Stimulated activated CD8-positive, alpha-beta memory T cell treated with anti-CD3 and anti-CD28 coated beads, Interleukin-15, amount 100 ng/mL, for 4 hours (primary cell): ENCODE measurements at places on chromosomes 13 and 19.

- no peak for DNase-seq
Measured at GRCh38 chr19:57171551-57172081, 4.3 kb upstream of the DUXA start.

- DNase-seq = no peak
Measured at GRCh38 chr19:48874303-48875135, 2.3 kb downstream of the PPP1R15A start.

DNA sequence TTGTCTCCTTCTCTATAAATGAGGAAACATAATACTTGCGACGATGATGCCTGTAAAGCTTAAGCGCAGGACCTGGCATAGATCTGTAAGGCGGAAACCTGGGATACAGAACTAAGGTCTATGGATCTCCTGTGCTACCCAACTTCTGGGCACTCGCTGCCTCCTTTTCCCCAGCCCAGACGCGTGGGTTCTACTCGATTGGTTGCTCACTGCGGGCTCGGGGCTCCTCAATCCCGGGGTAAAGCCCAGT lies 615 bp upstream of the PSMC4 start:
- DNase-seq = no peak

DNA sequence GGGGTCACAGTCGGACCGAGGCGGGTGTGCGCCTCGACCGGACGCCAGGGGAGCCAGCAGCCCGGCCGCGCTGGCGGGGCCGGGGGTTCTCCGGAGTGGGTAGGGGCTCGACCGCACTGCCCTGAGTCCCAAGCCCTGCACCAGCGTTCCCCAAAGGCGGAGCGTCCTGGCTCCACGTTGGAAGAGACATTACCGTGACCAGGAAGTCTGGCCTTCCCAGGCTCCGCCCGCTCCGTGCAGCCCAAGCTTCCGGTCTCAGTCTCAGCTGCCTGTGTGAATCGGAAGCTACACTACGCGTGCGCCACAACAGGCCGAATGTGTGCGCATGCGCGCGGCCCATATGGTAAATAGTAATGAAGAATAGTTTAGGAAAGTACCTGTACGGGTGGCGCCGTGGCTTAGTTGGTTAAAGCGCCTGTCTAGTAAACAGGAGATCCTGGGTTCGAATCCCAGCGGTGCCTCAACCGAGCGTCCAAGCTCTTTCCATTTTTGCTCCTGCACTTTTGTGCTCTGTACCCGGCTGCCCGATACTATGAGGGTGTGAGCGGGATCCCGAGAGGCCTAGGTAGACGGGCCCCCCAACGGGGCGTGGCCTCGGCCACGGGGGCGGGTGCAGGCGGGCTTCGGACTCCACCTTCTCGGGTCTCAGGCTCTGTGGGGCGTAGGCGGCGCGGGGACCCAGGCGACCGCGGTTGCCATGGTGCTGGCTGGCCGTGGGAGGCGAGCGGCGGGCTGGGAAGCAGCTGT lies 17.3 kb upstream of the LRP3 start:
- DNase-seq = peak; percentile 97

- DNase-seq = no peak
Measured at GRCh38 chr13:33582121-33582520, 235.8 kb upstream of the RFC3 start.

DNA sequence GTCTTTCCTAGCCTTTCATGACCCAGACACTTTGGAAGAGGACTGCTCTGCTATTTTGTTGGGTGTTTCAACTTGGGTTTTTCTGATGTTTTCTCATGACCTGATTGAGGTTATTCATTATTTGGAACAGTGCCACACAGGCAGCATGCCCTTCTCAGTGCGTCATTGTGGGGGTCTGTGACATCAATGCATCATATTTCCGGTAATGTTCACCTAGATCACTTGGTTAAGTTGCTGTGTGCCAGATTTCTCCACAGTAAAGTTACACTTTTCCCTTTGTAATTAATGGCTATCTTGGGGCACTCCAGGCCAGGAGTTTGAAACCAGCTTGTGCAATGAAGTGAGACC lies 124.4 kb downstream of the SIPA1L3 start:
- DNase-seq = no peak

GRCh38 chr19:1825909-1826556 lies 14.0 kb upstream of the ATP8B3 start:
- peak; percentile 47 for DNase-seq

DNA sequence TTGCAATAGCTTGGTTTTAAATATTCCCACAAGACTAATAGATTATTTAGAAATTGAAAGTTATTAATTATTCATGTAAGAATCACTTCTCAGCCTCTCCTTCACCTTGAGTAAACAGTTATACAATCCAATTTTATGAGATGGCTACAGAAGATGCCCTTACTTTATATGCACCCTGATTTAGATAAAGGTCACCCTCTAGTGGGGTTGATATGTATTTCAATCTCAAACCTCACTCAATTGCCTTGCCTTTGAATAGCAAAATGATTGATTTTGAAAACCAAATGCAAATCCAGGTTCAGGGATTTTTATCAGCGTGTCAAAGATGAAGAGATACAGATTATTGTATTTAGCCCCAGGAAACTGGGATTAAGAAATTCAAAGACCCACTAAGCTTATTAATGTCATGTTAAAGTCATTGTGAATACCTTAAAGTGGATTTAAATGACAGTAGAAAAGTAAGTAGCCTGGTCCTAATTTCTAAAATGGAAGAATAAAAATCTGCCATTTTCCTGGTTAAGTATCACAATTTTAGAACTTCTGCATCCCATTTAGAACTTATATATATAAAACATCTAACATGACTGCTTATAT lies 305.1 kb downstream of the ITGBL1 start:
- DNase-seq = no peak

GRCh38 chr13:99363949-99364348 lies 56.8 kb upstream of the GPR183 start:
- no peak for DNase-seq

DNA sequence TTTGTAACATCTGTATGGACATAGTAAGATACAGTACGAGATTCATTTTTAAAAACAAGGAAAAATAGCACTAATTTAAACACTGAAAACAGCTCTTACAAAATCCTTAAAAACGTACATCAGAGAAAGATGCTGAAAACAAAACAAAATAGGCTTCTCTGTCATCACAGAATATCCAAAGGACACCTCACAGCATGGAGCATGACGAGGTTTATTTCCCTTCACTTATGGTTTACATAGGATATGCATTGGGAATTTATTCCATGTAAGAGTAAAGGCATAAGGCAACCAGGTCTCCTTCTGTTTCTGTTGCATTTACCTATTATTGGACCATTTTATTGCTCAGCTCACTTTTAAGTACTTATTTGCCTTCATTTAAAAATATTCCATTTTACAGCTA lies 3.0 kb downstream of the KCTD12 start:
- no peak for DNase-seq

DNA sequence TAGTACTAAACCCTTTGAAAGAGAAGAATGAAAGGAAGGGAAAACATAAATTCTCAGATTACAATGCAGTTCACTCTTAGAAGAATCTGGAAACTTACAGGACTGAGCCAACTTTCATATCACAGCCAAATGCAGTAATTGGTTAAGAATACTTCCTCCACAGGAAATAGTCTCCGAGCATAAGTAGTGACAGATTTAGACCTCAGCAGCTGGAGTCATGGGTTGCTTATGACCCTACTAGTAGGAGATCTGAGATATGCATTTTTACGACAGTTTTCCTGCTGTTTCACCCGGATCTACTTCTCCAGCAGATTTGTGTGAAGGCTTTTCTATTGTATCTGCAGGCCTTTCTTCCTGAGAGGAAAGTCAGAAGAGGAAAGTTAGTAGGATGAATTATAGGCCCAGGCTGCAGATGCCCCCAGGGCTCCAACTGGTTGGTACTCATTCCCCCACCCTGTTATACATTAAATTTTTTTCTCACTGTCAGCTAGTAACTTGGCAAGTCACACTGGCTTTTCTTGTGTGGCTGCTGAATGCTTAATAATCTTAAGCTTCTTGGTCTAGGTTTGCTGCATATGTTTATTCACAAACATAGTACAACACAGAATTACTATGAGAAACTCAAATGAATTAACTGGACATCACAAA lies 1241.5 kb upstream of the MIR17HG start:
- no peak for DNase-seq

DNA sequence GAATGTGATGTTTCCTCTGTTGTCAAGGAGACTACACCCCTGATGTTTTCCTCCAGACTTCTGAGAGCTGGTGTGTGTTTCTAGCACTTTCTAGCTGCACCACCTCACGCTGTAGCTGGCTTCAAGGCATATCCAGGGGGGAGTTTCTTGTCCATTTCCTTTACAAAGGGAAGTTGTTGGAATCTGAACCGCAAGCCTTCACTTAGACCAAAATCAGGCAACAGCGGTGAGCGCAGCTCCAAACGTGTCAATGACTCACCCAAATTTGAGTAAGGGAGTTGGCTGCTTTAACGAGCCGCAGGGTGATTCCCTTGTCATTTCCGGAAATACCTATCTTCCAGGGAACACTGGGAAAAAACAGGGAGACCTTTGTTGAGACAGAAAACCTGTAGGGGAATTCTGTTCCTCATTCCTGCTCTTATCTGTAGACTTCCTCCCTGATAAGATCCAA lies 2.5 kb downstream of the LDLR start:
- no peak for DNase-seq

- DNase-seq = no peak
Measured at GRCh38 chr13:59542303-59542702, 621.4 kb downstream of the DIAPH3 start.

DNA sequence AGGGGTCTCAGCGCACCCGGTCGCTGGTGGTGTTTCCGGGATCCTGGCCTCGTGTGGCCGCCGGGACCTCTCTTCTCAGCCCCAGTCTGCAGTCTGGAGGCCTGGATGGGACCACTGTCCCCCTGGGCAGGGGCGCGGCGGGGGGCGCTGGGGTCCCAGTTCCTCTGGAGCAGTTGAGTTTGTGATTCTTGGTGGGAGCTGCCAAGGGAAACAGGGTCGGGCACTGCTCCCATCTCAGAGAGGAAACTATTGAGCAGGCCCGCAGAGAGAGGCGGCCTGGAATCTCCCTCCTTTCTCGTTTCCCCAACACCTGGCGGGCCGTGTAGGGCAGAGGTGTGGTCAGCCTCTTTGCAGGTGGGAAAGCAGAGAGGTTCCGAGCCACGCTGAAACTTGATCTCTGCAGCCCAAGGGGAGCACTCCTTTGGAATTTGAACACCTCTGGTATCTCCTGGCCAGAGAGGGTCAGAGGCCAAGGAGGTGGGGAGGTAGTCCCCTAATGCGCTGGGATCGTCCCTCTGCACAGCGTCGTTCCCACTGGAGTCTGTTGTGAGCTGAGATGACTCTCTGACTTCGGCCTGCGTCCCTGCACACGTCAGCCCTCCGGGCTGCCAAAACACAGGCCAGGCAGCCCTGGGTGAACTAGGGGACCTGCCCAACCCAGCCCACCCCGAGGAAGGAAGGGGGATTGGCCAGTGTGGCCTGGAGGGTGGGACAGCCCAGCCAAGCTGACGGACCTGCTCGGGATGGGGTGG lies 741 bp downstream of the PLEKHF1 start:
- DNase-seq = no peak

DNA sequence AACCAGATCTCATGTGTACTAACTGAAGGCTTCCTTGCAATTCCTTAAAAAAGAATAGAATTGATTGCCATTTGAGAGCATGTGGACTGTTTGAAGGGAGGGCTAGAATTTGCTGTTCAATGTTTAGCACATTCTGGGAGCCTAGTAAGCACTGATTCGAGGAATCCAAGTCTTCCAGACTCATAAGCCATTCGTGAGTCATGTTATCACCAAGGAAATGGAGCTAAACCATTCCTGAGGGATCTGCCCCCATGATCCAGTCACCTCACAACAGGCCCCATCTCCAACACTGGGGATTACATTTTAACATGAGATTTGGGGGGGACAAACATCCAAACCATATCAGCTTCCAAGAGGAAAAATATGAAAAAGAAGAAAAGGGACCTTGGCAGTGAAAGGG lies 276.4 kb downstream of the KCNRG start:
- no peak for DNase-seq

GRCh38 chr19:47398707-47399597 lies 20.4 kb downstream of the MEIS3 start:
- DNase-seq = no peak

- peak; percentile 94 for DNase-seq
Measured at GRCh38 chr19:58097781-58098681, at the start of gene ZSCAN18. Gene ZSCAN18 (minus strand): TSS chr19:58098231. CDS start chr19:58090267, 7,964 bp downstream.

- no peak for DNase-seq
Measured at GRCh38 chr19:1169411-1169791, 4.7 kb downstream of the SBNO2 start.

- DNase-seq = no peak
Measured at GRCh38 chr19:49830766-49831165, 12.7 kb downstream of the MED25 start.

DNA sequence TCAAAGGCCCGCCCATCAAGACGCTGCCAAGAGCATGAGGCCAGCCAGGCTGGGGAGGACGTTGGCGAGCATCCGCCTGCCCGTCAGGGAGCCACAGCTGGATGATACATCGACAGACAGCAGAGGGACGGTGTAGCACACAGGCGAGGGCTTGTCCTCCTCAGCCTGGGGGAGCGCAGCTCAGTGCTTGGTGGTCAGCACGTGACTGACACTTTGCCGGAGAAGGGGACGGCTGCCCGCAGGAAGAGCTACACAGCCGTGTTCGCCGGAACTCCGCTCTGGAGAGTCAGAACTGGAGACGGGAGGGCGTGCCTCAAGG lies 34.1 kb downstream of the CSNK1G2 start:
- DNase-seq = no peak

- DNase-seq = no peak
Measured at GRCh38 chr13:44651724-44652123, 75.6 kb upstream of the TSC22D1 start.

DNA sequence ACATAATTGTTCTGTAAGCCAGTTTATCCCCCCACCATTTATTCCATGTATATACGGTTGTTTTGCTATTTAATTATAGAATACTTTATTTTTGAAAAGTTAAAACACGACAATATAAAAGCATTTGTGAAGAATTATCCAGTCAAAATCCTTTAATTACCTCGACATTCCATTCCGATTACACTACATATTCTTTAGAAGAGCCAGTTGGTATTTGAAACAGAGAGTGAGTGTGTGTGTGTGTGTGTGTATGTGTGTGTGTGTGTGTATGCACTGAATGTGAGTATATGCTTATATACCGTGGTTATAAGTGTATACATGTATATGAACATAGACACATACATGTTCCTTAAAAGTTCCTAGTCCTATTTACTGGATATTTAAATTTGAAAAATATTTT lies 87.8 kb upstream of the KLF5 start:
- no peak for DNase-seq

DNA sequence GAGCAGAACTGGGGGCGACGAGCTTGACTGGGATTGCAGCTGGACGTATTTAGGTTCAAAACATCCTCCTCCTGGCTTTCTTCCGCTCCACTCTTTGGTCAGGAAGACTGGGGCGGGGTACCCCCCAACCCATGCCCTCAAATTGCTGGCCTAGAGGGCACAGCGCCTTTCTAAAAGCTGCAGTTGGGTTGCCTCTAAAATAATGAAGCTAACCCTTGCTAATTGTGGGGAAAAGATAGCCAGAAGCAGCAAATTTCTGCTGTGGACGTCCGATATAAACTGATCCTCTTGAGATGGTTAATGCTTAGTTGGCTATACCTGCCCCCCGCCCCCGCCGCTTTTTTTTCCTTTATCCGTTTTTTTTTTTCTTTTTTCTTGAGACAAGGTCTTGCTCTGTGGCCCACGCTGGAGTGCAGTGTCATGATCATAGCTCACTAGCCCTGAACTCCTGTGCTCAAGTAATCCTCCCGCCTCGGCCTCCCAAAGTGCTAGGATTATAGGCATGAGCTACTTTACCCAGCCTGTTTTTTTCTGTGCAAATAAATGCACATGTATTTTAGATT lies 754 bp upstream of the CHERP start:
- DNase-seq = no peak
